ENCODE measurements at places on chromosomes 13 and 19.

DNA sequence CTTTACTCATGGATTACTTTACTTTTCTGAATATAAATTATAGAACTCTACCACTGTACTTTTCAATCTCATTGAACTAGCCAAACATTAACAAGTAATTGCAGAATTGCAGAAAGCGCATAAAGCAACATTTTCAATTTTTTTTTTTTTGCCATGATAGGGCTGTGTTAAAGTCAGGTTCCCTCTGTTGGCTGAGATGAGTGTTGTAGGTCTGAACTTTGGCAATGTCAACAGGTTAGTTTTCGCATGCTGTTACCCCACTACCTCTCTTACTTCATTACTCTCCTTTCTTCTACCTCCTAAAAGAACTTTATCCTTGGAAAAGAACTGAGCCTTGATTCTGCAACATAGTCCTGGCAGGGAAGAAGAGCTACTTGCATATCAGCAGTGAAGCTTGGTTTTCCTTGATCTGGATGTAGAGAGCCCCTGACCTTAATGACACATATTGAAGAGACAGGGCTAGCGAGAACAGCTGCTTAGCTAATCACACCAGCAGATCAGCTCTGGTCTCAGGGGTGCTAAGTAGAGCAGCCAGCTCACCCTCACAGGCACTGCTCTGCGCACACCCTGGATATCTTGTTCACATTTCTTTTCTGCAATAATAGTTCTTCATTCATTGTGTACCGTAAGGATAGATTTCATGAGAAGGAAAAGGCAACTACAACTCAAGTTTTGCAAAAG is 119.5 kb downstream of the FLT1 start:
- no peak for DNase-seq

DNA sequence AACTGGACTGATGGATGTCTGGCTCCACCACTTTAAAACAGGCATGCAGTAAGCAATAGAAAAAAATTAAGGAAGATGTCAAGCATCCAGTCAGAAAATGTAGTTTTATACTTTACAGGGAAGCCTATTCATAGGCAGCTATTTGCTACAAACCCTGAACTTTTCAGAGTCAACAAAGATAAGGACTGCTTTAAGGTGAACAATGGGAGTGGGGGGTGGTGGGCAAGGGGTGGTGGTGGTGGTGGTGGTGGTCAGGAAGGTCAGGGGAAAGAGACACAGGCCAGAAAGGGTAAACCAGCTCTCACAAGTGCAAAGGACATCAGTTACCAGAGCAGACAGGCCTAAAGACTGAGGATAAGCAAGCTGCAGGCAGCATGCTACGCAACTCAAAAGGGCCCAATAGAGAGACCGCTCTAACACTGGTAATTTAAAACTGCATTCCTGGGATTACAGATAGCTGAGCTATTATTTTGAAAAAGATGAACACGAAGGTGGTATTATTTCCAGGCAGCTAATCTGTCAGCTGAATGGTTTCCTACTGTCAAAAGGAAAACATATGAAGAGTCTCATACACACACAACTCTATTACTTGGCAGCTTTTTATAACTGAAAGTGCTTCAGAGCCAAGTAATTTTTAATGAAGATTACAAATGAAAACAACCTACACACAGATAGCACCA is 14.8 kb downstream of the BRD4 start:
- DNase-seq: peak; percentile 65

DNA sequence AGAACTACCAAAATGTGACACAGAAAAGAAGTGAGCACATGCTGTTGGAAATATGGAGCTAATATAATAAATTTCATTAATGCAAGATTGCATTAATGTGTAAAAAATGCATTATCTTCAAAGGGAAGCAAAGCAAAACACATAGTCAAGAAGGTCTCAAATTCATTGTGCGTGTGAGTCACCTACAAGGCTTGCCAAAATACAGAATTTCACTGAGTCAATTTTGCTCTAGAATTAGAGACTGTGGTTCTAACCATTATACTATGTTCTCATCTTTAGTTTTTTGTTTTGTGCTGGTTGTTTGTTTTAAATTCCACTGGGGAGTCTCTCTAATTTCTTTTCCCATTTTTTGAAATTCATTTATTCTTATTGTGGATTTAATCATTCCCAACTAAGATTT is 149.8 kb upstream of the SLITRK1 start:
- peak; percentile 16 for DNase-seq

- peak; percentile 62 for DNase-seq
Observed at GRCh38 chr19:3062165-3063105, at the start of gene TLE5. TSS of gene TLE5 (minus strand) at chr19:3062495. CDS start at chr19:3062200, 295 bp downstream.

GRCh38 chr13:100657881-100658315 is 16.7 kb downstream of the TMTC4 start:
- no peak for DNase-seq

DNA sequence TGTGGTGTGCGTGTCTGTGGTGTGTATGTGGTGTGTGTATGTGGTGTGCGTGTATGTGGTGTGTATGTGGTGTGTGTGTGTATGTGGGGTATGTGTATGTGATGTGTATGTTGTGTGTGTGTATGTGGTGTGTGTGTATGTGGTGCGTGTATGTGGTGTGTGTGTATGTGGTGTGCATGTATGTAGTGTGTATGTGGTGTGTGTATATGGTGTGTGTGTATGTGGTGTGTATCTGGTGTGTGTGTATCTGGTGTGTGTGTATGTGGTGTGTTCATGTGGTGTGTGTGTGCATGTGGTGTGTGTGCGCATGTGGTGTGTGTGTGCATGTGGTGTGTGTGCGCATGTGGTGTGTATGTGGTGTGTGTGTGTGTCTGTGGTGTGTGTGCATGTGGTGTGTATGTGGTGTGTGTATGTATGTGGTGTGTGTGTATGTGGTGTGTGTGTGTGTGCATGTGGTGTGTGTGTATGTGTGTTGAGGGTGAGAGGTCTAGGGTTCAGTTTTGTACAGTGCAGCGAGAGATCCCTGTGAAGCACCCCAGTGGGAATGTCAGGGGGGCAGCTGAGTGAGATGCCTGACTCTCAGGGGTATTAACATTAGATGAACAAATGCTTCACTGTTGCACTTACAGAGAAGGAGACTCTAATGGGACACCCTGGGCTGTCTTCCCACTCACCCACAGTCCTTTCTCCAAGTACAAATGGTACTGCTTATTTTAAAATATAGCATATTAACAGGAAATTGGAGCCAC is 61.3 kb upstream of the MEDAG start:
- no peak for DNase-seq

- no peak for DNase-seq
Observed at GRCh38 chr19:2145831-2146241, 5.5 kb downstream of the AP3D1 start.

DNA sequence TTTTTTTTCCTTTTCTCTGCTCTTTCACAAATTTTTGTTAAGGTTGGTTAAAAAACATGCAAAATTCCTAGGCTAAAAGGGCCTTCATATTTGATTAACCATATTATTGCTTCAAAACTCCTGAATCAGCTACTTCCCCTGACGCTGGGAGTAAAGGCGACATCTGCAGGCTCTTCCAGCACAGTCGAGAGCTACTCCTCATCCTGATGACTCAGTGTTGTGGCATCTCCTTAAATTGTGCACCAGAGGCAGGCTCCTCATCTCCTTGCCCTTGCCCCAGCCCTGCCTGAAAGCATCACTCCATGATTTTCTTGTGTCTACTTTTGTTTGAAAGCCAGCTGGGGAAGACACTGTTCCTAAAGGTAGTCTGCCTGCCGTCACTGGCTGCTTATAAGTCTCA is 24.5 kb upstream of the SOX1 start:
- no peak for DNase-seq

DNA sequence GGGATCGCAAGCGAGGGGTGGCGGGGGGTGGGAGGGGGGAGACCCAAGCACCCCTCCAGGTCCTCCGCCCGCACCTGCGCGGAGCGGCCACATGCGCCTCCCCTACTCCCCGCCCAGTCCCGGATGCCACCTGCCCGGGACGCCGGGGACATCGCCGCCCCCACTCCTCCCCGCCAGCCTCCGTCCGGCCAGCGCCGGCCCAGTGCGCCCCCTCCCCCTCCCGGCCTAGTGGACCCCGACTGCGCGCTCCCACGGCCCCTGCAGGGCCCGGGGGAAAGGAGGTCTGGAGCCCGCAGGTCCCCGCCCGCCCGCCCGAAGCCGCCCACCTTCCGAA is 263 bp downstream of the RHPN2 start:
- no peak for DNase-seq

DNA sequence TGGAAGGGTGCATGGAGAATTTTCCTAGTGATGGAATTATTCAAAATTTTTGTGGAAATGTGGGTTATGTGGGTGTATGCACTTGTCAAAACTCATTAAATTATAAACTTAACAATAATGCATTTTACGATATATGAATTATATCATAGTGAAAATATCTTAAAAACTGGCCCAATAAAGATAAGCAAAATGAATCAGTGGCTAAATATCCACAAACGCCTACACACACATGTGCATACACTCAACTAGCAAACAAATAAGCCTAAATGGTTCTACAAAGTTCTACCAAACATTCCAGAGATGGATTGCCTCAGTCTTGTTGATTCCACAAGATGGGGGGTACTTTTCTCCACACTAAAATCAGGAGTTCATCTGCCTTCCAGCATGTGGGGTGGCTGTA is 349.5 kb downstream of the TSHZ3 start:
- DNase-seq: no peak

DNA sequence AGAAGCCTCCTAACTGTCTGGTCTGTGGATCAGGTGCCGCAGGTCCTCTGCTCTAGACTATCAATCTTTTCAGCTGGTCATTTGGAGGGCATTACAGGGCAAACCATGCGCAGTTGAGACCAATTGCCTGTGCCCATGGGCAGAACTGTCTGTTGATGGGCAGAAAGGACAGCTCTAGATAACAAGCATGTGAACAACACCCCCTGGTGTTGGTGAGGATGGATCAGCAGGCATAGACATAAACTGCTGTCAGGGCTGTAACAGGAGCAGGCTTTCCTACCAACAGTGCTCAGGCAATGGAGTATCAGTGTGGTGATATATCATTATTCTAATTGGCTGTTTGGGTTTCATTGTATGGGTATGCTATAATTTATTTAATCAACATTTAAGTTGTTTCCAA is 104.7 kb upstream of the KL start:
- DNase-seq: peak; percentile 60

- no peak for DNase-seq
Observed at GRCh38 chr19:44907613-44908012, 2.0 kb downstream of the APOE start.

DNA sequence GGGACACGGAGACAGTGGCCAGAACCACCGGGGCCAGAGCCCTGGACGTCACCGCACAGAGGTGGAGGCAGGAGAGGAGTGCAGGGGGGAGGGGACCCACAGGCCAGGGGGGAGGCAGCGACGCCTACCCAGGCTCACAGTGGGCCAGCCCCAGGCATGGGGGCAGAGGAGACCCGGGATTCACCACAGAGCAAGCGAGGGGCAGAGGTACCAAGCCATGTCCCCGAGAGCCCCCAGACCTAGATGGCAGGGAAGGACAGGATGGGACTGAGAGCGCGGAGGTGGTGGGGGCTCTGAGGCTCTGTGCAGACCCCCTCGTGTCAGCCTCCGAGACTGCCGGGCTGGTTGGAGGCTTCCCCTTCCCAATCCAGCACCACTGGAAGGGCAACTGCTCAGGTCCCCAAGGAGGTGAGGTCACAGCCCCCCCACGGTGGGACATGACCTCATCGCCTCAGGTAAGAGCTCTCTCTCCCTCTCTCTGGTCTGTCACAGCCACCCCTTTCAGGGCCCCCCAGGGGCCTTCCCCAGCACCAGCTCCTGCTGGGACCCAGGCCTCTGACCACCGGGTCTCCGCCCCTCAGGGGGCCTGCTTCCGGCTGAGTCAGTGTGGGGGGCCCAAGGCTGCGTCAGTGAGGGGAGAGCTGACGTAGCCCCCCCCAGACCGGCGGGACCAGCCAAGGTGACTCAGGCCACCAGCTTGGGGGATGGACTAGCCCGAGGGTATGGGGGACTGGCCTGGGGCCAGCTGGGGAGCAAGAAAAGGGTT is 2.2 kb upstream of the IL11 start:
- peak; percentile 81 for DNase-seq

DNA sequence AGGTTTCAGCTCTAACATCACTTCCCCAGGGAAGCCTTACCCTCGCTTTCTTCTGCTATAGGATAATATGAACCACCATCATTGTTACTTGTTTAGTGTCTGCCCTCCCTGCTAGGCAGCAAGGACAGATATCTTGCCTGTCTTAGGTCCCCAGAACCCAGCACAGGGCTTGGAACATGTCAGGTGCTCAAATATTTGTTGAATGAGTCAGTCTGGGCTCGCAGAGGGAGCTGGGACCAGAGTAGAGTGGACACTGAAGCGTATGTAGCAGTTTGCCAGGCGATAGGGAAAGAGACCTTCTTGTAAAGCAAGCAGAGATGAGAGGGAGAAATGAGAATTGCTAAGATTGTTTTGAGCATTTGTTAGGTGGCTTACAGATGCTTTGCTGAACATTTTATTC is 11.7 kb downstream of the BCKDHA start:
- DNase-seq: peak; percentile 48

DNA sequence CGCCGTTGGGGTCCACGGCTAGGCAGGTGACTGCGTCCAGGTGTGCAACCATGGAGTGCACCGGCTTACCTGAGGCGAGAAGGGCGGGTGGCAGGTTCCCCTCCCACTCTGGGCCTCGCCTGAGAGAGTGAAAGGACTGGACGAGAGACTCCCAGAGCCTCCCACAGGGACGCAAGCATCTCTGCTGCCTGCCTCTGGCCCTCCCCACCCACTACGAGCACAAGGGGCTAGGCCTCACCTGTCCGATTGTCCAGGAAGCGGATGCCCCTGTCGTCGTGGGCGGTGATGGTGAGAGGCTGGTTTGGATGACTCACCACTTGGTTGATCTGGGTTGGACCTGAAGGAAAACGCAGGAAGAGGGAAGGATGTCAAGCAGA is 5.1 kb upstream of the PRKD2 start:
- no peak for DNase-seq

DNA sequence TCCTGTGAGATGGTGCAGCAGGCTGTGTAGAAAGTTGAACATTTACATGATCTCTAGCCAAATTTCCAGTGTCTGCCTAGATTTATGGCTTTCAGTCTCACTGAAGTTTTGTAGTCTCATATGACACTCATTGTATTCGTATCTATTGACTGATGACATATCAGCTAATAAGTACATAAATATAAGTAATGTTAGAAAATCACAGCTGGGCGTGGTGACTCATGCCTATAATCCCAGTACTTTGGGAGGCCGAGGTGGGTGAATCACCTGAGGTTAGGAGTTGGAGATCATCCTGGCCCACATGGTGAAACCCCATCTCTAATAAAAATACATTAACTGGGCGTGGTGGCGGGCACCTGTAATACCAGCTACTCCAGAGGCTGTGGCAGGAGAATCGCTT is 54.7 kb upstream of the HTR2A start:
- DNase-seq: no peak

- DNase-seq: peak; percentile 2
Observed at GRCh38 chr13:99813336-99814095, 158.1 kb downstream of the ZIC5 start.

GRCh38 chr13:98335721-98336120 is 158.7 kb upstream of the RNF113B start:
- no peak for DNase-seq

- peak; percentile 90 for DNase-seq
Observed at GRCh38 chr13:32284927-32285632, 30.1 kb downstream of the ZAR1L start.

- no peak for DNase-seq
Observed at GRCh38 chr19:42201489-42202289, 15.8 kb downstream of the DEDD2 start.

Data from EH (cell line).